ENCODE measurements at places on chromosomes 16 and 17. TPM values are rescaled to one million over a fixed set of nuclear protein-coding genes. Genes with fewer than 3 reads are reported as not detected.

- H3K4me3 ChIP-seq, result no peak overlapping the region
- no peaks in the 10 kb centered on the region for H3K36me3 ChIP-seq
- H3K27ac ChIP-seq, result no peak overlapping the region
- peaks cover 4% of the 10 kb centered on the region for H3K27me3 ChIP-seq
- no peak for DNase-seq
These were observed 30.0 kb downstream of the WSCD1 start for GRCh38 chr17:6100146-6100545.

DNA sequence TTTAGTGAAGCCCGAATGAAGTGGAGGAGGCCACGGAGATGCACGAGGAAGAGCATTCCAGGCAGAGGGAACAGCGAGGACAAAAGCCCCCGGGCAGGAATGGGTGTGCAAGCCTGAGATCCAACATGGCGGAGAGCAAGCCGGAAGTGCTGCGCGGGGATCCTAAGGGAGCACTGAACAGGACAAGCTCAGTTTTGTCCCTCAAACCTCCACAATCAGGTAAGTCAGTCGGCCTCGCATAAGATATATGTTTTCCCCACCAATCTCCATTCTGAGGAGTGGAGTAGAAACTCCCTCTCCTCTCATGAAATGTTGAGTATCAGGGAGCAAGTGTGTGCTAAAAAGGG is 32.9 kb upstream of the USP22 start:
- DNase-seq, result no peak
- no peaks in the 10 kb centered on the region for H3K4me1 ChIP-seq
- no peak overlapping the region for H3K27ac ChIP-seq

- no peak overlapping the region for H3K4me3 ChIP-seq
- H3K27me3 ChIP-seq, result no peaks in the 10 kb centered on the region
- no peak overlapping the region for H3K27ac ChIP-seq
- H3K36me3 ChIP-seq, result no peaks in the 10 kb centered on the region
- DNase-seq, result no peak
These were observed 41.8 kb upstream of the CDH8 start for GRCh38 chr16:62077998-62078397.

DNA sequence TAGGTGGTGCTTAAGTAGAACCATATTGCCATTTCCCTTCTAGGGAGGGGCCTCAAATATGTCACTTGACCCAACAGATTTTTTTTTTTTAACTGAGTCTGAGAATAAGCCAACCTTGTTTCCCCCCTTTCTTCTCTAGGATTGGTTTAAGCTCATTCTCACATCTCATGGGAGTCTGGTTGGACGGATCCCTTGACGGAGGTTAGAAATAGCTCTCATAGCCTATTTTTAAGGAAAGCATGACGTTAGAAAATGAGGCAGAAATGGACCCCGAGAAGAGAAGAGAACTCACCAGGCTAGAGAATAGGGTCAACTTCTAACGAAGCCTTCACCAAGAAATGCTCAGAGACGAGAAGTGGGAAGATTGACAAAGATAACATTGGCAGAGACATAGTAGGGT is 95.1 kb upstream of the ZFHX3 start:
- DNase-seq, result no peak
- H3K36me3 ChIP-seq, result no peaks in the 10 kb centered on the region
- H3K27ac ChIP-seq, result no peak overlapping the region
- no peaks in the 10 kb centered on the region for H3K4me1 ChIP-seq
- H3K27me3 ChIP-seq, result no peaks in the 10 kb centered on the region

- peaks cover 9% of the 10 kb centered on the region for H3K4me1 ChIP-seq
- no peak for DNase-seq
- no peaks in the 10 kb centered on the region for H3K36me3 ChIP-seq
- peaks cover 4% of the 10 kb centered on the region for H3K27me3 ChIP-seq
- no peak overlapping the region for H3K27ac ChIP-seq
These were observed 140.9 kb upstream of the PMFBP1 start for GRCh38 chr16:72312828-72313227.

Gene VTN
- total RNA-seq, result 0.26 TPM

All from activated CD8-positive, alpha-beta memory T cell treated with anti-CD3 and anti-CD28 coated beads, Interleukin-2, amount 10 ng/mL, durations not matched to agents 7 days and 5 days (primary cell).